ENCODE measurements at places on chromosomes 7 and 10.
A peak's percentile ranks its signal among the peaks of the same experiment; 100 is the strongest.

- DNase-seq = no peak
Observed at GRCh38 chr7:103679151-103680132, 233.4 kb upstream of the SLC26A5 start.

- no peak for DNase-seq
Observed at GRCh38 chr10:112655722-112656121, 208.7 kb downstream of the VTI1A start.

- no peak for DNase-seq
Observed at GRCh38 chr7:145986248-145986874, 130.2 kb upstream of the CNTNAP2 start.

DNA sequence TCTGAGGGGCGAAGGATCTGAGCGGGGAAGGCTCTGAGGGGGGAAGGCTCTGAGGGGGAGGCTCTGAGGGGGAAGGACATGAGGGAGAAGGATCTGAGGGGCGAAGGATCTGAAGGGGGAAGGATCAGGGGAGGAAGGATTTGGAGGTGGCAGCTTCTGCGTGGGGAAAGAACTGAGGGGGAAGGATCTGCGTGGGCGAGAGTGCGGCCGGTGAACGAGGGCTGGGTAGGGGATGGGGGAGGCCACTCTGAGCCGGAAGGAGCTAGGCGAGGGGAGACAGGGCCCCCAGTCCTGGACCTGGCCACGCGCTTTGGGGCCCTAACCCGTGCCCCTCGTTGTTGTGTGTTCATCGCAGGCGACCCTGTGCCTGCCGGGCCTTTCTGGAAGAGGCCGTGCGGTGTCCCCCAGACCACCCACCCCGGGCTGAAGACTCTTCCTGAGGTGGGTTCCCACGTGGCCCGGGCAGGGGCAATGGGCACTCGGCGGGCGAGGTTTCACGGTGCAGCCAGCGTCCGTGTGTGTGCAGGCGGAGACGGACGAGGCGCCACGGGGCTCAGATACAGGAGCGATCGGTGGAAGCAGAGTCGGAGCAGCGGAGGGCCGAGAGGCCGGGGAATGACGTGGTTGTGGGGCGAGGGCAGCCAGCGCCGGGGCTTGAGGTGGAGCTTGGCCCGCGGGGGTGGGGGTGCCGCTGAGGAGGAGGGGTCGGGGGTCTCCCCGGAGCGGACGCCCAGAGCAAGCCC, 2.0 kb downstream of the CALY start:
- DNase-seq = peak; percentile 32

DNA sequence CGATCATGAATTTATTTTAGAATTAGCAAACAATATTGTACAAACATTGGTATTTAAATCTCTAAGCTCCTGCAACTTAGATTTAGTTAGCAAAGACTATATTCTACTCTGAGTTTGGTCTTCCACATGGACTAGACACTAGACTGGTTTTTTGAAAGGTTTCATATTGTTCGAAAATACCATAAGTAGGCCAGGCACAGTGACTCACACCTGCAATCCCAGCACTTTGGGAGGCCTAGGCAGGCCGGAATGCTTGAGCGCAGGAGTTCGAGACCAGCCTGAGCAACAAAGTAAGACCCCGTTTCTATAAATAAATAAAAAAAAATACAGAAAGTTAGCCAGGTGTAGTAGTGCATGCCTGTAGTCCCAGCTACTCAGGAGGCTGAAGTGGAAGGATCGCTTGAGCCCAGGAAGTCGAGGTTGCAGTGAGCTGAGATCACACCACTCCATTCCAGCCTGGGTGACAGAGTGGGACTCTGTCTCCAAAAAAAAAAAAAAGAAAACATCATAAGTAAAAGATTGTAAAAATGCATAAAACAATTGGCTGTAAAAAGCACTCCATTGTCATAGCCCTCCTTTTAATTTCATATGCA, 73.1 kb downstream of the ABCC2 start:
- no peak for DNase-seq

- no peak for DNase-seq
Observed at GRCh38 chr7:2296832-2297231, 17.4 kb downstream of the SNX8 start.

Measured in CD4-positive, alpha-beta T cell treated with Interleukin-6 at 100 ng/mL for 8 hours (primary cell).